CD4-positive, alpha-beta T cell treated with Interleukin-6 at 100 ng/mL for 8 hours (primary cell): ENCODE measurements at places on chromosomes 5 and 9.

DNA sequence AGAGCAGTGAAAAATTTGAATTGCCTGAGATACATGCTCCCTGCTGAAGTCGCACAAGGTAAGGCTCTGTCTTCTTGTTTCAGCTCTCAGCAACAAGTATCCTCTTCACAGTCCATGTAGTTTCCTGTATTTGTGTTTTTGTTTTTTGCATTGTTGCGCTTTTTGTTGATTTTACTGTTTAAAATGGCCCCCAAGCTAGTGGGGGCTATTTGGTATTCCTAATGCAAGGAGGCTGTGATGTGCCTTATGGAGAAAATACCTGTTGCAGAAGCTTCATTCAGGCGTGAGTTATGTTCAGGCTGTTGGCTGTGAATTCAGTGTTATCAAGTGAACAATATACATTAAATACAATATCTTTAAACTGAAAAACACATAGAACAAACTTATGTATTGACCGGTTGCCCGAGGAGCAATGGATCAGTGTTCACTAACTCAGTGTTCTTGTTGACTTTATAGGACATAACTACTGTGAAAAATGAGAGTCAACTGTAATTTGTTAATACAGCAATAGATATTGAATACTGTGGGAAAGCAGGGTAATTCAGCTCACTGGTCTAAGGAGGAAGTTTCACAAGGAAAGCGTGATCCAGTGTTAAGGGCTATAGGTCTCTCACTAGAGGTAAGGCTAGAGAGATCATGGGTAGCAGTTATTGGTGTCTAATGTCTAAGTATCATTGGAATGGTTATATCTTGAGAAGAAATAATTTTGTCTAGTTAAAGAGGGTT is 150.5 kb downstream of the GCNT1 start:
- no peak for DNase-seq

DNA sequence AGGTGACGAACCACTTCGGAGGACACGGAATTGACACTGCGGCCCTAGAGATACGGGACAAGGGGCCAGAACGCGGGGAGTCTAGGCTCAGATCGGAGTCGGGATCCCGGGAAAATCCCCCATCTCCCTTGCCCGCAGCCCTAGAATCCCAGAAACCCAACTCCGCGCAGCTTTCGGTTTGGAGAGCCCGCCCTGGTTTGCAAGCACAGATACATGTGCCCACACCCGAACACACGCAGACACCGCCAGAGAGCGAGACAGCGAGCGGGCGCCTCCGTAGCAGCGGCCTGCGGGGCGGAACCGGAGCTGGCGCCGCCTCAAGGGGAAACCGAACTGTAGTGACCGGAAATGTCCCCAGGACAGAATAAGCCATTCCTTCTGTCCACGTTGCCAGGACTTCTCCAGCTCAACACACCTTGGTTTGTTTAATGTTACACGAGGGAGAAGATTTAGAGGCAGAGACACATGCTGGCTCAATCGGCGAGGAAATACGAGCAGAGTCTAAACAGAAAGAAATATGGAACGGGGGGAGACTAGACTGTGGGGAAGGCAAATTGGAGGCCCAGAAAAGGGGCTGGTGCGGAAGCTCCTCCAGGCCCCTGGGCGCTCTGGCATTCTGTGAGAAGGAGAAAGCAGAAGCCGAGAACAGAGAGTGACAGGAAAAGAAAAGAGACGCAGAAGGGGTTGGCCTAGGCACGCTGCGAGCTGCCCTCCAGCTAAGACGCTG is 2.9 kb upstream of the PAX5 start:
- DNase-seq: peak; percentile 21

DNA sequence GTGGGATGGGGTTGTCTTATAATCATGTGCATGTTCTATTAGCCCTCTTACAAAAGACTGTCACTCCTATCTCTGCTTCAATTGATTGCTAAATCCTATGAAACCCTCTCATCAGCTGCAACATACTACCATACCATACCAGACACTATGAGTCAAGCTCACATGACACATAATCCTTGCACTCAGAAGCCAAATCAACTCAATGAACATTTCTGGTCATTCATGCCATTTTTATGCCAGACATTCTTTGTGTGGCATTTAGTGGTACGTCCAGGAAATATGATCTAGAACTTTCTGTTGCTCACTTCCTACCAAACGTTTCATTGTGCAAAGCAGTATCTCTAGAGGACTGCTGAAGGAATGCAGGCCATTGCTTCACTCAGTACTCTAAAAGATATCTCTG is 159.2 kb upstream of the GNA14 start:
- no peak for DNase-seq

- DNase-seq: no peak
Measured at GRCh38 chr9:88816141-88816540, 175.1 kb upstream of the S1PR3 start.

- no peak for DNase-seq
Measured at GRCh38 chr9:126319671-126320070, 7.0 kb upstream of the MVB12B start.

DNA sequence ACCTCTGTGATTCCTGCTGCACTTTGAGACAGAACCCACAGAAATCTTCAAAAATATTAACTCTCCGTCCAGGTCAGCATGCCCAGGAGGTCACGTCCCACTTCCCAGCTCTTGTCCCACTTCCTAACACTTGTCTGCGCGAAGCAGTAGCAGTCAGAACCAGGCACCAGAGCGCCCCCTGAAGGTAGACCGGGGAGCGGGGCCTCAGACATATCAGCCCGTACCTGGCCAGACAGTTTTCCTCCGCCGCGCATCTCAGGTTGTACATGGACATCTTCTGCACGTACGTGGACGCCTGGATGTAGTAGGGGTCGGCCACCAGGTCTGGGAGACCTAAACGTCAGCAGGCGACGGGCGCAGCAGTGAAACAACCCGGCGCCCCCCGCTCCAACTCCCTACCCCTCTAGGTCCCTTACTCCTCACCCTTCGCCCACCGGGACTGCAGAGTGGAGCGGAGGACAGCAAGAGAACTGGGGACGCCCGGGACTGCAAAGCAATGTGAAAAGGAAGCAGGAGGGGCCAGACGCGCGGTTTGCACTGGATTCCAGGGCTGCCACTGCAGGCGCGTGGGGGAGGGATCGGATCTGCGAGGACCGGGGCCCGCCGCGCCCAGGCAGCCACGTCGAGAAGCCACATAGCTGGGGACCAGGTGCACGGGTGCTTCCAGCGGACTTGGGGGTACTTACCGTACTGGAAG is 1.2 kb downstream of the LOX start:
- no peak for DNase-seq

GRCh38 chr5:169029661-169030274 is 271.2 kb downstream of the SLIT3 start:
- no peak for DNase-seq

- DNase-seq: no peak
Measured at GRCh38 chr9:93037476-93037971, 21.0 kb upstream of the SUSD3 start.

DNA sequence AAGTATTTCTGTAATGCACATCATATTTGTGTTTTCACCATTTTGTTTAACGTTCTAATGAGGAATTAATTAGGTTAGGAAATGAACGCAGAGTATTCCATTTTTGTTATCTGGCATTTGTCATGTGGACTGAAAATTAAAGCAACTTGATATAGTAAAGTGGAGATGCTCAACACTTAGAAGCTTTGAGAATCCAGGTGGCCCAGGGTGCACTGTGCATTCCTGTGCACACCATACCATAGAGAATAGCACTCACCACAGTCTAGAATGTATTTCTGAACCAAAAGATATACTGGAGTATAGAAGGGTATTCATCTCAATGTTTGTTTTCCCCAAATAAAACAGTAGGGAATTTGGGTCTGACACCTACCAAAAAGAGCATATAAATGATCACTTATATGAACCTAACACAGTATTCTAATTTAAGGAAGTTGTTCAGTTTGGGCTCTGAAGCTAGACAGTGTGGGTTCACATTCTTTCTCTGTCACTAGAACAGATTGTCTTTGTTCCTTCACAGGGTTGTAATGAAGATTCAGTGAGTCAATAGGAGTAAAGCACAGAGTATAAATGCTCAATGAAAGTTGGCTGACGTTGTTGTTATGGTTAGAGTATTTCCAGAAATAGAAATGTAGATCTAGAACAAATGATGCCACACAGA is 125.6 kb upstream of the DMRT1 start:
- no peak for DNase-seq

DNA sequence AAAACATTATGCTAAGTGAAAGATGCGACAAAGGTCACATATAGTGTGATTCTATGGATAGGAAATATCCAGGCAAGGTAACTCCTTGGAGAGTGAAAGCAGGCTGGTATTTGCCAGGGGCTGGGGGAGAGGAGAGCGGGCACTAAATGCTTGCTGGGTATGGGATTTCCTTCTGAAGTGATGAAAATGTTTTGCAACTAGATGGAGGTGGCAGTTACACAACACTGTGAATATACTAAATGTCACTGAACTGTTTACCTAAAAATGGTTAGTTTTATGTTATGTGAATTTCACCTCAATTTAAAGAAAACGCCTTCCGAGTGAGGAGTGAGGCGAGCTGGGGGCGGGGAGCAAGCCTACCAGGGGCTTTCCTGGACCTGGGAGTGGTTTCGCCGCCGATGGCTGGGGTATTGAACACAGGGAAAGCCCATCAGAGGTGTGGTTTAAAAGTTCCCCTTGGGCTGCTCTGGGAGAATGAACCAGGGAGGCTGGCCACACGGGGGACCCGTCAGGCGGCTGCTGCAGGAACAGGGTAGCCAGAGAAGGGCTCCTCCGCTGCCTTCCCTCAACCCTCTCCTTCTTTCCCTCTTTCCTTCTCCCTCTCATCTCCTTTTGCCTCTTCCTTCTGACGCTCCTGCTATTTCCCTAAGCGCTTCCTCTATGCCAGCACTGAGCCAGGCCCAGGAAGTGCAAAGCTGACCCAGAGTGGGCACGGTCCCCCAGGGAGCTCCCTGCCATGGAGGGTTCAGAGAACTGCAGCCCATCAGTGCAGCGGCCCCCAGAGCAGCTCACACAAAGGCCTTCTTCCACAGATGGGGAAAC is 4.9 kb downstream of the AKNA start:
- peak; percentile 58 for DNase-seq

GRCh38 chr9:35660966-35661415 is 2.9 kb downstream of the CCDC107 start:
- DNase-seq: no peak
